ENCODE measurements at places on chromosomes 7 and 10.

GRCh38 chr10:13118784-13119410, 18.9 kb downstream of the OPTN start:
- no peak for DNase-seq

GRCh38 chr10:75532253-75532924, 101.0 kb downstream of the LRMDA start:
- DNase-seq, result no peak

DNA sequence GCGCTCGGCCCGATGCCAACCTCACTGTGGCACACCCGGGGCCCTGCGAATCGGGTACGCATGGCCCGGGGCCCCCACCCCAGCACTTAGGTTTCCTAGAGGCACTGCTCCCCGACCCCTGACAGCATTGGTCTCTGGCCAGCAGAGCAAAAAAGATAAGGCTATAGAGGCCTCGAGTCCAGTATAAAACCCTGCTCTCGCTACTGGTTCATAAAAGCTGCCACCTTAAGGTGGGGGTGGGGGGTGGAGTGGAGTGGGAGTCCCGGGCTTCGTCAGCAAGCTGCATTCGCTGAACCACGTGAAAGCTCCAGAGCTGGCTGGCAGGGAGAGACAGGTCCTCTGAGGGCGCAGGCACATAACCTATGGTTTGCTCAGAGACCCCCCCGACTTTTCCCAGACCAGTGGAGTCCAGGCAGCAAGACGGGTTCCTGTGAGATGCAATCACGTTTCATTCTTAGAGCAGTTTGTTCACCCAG, 1.3 kb downstream of the KAZALD1 start:
- DNase-seq, result no peak

DNA sequence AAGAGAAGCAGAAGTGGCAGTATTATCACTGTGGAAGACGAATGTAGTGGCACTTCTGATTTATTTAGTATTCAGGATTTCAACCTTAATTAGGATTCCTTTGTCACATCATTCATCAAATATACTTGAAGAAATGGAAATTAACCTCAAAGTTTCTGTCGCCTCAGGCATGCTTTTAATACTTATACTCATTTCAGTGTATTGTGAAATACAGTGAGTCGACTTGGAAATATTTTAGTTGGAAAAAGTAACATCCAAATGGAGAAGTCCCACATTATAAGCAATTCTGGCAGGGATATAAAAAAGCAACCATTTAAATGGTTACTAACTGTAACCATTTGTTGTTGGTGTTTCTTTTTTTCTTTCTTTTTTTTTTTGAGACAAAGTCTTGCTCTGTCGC, 648.8 kb downstream of the ARL4A start:
- no peak for DNase-seq

DNA sequence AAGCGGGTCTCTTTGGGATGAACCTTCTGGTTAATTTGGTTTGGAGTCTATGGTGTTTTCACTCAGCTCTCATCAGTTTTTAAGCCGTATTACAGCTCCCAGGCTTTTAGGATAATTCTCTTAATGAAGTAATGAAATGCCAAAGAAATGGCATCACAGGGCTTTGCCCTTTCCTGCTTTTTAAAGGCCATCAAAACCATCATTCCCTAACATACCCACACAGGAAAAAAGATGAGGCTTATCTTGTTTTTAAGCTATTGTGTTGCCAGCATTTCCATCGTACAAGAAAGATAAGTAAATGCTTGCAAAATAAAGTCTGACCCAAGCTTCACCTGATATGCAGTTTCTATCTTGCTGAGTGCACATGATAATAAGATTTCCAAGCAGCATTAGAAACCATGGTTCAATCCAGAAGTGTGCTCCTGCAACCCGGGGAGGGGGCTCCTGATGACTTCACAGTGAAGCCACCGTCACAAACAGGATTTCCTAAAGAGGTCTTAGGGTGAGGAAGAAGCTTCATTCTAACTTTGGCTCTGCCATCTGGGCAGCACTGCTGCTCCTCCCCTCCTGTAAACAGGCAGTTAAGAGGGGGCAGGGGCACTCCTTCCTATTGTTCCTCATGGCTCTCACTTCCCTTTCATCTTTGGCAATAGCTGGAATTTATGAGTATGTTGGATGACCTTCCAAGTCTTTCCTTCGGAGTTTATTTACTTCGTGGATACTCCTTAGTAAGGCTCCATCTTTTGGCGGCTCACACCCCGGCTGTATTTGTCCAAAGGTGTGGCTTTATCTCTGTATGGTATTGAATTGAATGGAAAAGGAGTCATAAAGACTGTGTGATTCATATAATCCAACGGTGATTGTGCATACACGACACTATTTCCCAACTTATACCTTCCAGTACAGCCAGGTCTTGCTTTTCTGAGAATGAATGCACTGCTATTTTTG, 55.2 kb upstream of the FAM133B start:
- no peak for DNase-seq

DNA sequence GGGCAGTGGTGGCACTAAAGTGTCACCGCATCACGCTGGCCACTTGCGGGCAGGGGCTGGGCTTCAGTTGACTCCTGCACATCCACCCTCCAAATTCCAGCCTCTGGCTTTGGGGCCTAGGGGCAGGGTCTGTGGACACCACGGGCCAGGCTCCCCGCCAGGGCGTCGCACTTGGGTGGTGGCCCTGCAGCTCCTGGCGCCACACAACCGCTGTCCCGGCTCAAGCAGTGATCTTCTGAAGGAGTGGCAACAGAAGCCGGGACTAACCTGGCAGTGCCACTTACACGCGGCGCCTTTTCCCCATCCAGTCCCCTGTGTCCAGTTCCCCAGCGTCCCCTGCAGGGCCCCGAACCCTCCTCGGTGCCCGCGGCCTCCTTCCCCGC, 134.3 kb upstream of the ZNF92 start:
- no peak for DNase-seq

GRCh38 chr10:49280001-49280408, 19.0 kb upstream of the C10orf71 start:
- no peak for DNase-seq

- no peak for DNase-seq
Measured at GRCh38 chr10:124935946-124936345, 6.0 kb upstream of the ZRANB1 start.

GRCh38 chr10:1233031-1233430, 176.8 kb downstream of the WDR37 start:
- DNase-seq, result no peak

- no peak for DNase-seq
Measured at GRCh38 chr7:121371367-121371766, 24.7 kb downstream of the FAM3C start.

GRCh38 chr10:15725603-15726002, 5.9 kb upstream of the ITGA8 start:
- no peak for DNase-seq

DNA sequence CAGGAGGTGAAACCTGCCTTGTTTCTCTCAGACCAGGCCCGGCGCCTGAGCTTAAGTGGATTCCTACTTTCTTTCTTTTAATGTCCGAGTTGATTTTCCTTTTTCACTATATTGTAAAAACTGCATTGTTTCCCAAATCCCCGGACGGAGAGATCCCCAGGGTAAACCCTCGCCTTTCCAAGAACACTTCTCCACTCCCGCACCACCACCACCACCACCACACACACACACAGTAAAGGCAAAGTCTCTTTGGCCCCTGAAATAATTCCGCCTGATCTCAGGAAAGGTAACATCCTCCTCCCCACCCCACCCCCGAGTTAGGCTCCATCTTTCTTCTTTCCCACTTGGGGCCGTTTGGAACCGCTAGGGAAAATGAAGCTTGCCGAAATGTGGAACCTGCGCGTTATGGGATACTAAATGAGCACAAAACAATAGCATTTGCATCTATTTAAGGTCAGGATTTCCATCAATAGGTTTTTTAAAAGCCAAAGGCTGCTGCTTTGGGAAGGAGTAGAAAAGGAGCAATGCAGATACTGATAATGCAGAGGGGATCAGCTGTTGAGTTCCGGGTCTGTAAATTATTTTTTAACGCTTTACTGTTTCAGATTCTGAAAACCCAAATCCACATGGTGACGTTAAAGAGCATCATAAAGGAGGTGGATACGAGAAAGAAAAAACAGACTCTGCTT, 2.5 kb downstream of the HPSE2 start:
- DNase-seq, result no peak

GRCh38 chr7:158388928-158389327, 198.7 kb downstream of the PTPRN2 start:
- DNase-seq, result no peak

GRCh38 chr10:69492091-69492745, 41.0 kb downstream of the TSPAN15 start:
- DNase-seq, result no peak

- DNase-seq, result no peak
Measured at GRCh38 chr10:650441-650851, 39.0 kb downstream of the DIP2C start.

DNA sequence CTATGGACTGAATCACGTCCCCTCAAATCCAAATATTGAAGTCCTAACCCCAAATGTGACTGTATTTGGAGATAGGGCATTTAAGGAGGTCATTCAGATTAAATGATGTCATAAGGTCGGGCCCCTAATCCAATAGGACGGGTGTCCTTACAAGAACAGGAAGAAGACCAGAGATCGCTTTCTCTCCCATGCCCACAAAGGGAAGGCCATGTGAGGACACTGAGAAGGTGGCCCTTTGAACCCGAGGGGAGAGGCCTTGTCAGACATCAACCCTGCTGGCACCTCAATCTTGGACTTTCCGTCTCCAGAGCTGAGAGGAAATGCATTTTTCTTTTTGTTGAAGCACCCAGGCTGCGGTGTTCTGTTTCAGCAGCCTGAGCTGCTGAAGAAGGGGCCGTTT, 72.3 kb upstream of the KLF6 start:
- no peak for DNase-seq

DNA sequence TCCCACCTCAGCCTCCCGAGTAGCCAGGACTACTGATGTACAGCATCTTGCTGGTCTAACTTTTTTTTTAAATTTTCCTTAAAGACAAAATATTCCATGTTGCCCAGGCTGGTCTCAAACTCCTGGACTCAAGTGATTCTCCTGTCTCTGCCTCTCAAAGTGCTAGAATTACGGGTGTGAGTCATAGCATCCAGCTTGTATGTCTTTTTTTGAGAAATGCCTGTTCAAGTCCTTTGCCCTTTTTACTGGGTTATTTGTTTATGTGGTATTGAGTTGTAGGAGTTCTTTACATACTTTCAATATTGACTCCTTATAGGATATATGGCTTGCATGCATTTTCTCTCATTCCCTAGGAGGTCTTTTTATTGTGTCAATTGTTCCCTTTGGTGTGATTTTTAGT, 486.4 kb downstream of the MAGI2 start:
- no peak for DNase-seq

GRCh38 chr7:30789334-30789711, 18.1 kb downstream of the MINDY4 start:
- DNase-seq, result no peak

- DNase-seq, result no peak
Measured at GRCh38 chr10:117306674-117307073, 65.8 kb downstream of the SLC18A2 start.

DNA sequence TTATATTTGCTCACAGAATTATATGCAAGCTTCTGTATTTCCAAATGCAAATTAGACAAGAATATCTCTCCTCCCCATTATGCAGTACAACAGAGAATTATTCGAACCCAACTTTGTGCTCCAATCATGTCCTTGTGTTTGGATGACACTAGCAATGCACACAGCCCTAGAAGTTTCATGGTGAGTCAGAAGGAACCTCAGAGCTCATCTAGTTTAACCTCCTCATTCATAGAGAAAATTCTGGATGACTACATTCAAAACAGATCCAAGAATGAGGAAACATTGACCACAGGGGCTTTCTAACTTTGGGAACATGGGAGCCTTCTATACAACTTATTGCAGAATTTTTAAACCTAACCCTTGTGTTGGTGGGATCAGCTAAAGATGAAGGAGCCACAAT, 12.8 kb upstream of the ARID5B start:
- DNase-seq, result no peak

GRCh38 chr7:120480472-120480871, 207.5 kb downstream of the KCND2 start:
- DNase-seq, result no peak

- DNase-seq, result no peak
Measured at GRCh38 chr7:30084212-30084611, 50.6 kb upstream of the MTURN start.

DNA sequence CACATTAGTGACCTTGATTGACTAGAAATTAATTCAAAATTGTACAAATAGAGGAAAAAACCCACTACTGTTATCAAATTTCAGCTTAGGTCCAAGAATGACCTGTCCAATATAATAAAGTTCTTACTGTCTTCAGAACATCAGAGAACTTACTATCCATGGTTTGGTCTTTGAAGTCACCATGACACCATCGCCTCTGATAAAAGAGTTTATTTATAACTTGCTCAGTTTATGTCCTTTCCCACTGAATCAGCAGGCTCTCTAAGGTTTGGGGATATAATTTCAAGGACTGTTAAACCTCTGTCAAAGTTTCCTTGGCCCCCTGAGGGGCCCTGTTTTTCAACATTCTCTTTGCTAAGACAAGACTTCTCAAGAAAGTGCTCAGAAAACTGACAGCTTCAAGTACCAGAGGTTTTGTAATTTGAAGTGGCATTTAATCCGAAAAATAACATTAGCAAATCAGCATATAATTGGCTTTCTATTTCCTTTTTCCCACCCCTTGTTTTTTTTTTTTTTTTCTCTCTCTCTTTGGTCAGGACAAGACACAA, 191.7 kb upstream of the FERD3L start:
- DNase-seq, result no peak

DNA sequence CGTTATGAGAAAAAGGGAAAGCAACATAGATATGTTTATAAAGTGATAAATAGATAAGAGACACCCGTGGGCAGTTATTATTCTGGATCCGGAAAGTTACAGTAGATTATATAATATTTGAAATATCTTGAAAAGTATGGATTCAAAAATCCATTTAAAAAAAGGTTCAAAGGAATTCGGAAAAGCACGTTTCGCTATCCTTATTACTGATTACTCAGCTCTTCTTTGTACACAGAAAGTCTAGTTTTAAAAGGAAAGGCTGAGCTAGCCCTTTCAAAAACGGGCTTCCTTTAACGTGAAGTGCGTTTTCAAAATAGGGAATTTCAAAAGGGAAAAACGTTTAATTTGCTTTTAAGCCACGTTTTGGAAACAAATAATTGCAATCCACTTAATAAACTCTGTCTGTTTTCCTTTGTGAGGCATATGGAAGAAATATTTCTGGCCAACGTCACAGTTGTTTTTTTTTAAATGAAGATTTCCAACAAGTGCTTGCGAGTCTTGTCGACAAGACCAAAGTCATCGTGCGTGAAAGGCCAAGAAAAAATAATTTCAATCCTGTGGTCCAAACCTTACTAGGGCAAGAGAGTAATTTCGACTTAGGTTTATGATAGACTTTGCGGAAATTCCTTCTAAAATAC, 2.2 kb upstream of the SKIDA1 start:
- no peak for DNase-seq

- no peak for DNase-seq
Measured at GRCh38 chr7:143948733-143949132, 5.9 kb upstream of the OR2F1 start.

DNA sequence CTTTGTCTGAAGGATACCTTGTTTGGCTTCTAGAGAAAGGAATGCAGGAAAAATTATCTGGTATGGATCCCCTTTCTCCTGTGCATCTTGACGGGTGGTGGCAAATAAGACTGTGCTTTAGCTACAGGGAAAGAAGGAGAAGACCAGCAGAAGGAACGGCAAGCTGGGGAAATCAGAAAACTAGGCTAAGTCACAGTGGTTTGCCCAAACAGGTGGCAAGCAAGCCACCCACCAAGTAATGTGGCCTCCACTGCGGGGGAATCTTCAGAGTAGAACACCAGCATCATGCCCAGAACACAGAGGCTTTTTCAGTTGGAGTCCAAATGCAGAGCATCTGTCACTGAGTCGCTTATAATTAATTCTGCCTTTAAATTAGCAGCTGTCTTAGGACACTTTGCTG, 282.8 kb downstream of the PHF14 start:
- DNase-seq, result no peak

All from NT2/D1 (cell line).